Activated CD4-positive, alpha-beta memory T cell treated with anti-CD3 and anti-CD28 coated beads for 36 hours (primary cell): ENCODE measurements at places on chromosomes 7 and 10. TPM values are rescaled to one million over a fixed set of nuclear protein-coding genes. Genes with fewer than 3 reads are reported as not detected.

Gene CYP3A7
- total RNA-seq = not detected

- no peaks in the 10 kb centered on the region for H3K36me3 ChIP-seq
- H3K4me3 ChIP-seq = no peak overlapping the region
- no peaks in the 10 kb centered on the region for H3K27me3 ChIP-seq
- DNase-seq = no peak
- H3K4me1 ChIP-seq = peaks cover 20% of the 10 kb centered on the region
Measured at GRCh38 chr10:33215154-33215553, 119.3 kb downstream of the NRP1 start.

DNA sequence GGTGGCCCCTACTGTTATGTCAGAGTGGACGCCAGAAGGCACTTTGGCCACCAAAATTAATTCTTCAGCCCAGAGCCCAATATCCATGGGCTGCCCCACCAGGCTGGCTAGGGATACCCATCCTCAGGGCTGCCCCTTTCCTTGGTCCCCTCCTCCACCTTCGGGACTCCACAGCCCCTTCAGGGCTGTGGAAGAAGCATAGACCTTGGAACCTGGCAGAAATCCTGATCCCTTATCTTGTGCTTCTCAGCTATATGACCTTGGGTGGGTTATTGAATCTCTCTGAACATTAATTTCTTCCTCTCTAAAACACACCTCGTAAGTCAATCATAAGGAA is 499 bp upstream of the TMUB1 start:
- peaks cover 5% of the 10 kb centered on the region for H3K27me3 ChIP-seq
- H3K4me1 ChIP-seq = peaks cover 42% of the 10 kb centered on the region
- H3K4me3 ChIP-seq = peak overlapping the region; percentile 98

DNA sequence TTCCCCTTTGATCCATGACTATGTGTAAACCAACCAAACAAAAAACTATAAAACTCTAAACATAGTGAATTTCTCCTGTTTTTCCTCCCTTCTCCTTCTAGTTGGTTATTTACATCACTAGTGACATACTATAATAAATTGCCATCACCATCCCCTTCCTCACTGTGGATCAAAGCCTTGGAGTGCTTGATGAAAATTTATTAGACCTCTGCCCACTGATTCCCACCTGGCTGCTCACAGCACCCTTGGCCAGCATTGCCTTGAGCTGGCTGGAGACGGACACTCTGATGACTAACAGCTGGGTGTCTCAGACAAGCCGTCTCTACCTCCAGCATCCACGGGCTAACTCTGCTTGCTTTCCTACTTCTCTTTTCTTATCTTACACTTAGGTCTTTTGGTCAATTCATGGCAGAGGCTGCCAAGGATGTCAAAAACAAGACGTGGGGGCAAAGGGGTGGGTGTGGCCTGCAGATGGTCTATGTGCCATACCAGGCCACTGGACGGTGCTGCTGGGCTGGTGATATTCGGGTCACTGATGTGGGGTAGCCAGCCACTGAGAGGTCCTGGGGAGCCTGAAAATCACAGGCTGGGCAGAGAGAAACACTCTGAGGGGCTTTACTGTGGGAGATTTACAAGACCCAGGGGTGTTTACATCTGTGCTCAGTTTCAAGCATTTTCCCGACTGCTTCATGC is 207.8 kb downstream of the TAX1BP1 start:
- no peak overlapping the region for H3K4me3 ChIP-seq
- no peak overlapping the region for H3K27ac ChIP-seq
- H3K27me3 ChIP-seq = no peaks in the 10 kb centered on the region
- no peaks in the 10 kb centered on the region for H3K36me3 ChIP-seq
- DNase-seq = no peak

- H3K27me3 ChIP-seq = no peaks in the 10 kb centered on the region
- DNase-seq = no peak
- no peak overlapping the region for H3K27ac ChIP-seq
- H3K4me3 ChIP-seq = no peak overlapping the region
- H3K36me3 ChIP-seq = no peaks in the 10 kb centered on the region
Measured at GRCh38 chr10:73892310-73893030, 18.1 kb upstream of the CAMK2G start.

Gene TAC1
- not detected for total RNA-seq

Gene LCOR
- 15.0 TPM for total RNA-seq

DNA sequence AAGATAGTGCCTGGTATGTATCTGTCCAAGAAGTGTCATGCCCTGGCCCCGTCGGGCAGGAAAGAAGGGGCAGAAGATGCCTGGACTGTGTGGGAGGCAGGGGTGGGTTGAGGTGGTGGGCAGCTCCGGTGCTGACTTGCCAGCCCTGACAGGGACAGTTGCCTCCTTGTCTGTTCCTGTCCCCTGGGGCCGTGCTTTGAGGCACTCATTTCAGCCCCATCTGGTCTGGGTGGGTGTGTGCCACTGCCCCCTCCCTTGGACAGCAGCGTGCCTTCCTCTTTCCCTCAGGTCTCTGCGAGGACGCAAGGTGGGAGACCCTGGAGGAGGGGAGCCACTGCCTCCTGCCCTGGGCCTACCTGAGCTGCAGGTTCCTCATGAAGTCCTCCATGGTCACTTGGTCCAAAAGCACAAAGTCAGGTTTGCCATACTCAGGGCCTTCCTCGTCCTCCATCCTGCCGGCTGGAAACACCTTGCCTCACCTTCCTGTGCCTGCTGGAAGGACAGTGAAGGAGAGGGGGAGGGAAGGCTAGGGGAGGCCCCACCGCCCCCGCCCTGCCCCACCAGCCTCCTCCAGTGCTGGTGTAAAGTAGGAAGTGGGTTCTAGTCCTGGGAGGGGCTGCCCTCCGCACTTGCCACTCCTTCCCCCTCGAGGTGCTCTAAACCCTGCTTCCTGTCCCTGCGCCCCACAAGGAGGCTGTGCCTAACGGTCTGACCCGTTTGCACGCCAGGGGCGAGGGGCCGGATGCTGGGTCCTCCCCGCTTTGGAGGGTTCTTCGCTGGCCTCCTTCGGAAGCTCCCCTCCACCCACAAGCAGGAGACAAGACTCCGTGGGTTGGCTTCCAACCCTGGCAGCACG is at the start of gene MYO1G:
TSS of gene MYO1G (minus strand) at position 505 of the 856 bp plus-strand sequence. CDS start at position 451, 54 bp downstream.
- peaks cover 72% of the 10 kb centered on the region for H3K4me1 ChIP-seq
- no peaks in the 10 kb centered on the region for H3K27me3 ChIP-seq
- peak within 1 kb of the TSS; percentile 100 for H3K27ac ChIP-seq

GRCh38 chr10:132193907-132194552 is 7.3 kb downstream of the DPYSL4 start:
- no peaks in the 10 kb centered on the region for H3K4me1 ChIP-seq
- H3K27me3 ChIP-seq = peaks cover 6% of the 10 kb centered on the region
- no peak overlapping the region for H3K4me3 ChIP-seq

GRCh38 chr7:30877015-30877769 is 34.5 kb upstream of the AQP1 start:
- H3K27me3 ChIP-seq = no peaks in the 10 kb centered on the region
- no peak for DNase-seq
- H3K4me3 ChIP-seq = no peak overlapping the region
- H3K36me3 ChIP-seq = no peaks in the 10 kb centered on the region
- H3K27ac ChIP-seq = no peak overlapping the region
- no peaks in the 10 kb centered on the region for H3K4me1 ChIP-seq

Gene FGFR2
- 0.05 TPM for total RNA-seq

DNA sequence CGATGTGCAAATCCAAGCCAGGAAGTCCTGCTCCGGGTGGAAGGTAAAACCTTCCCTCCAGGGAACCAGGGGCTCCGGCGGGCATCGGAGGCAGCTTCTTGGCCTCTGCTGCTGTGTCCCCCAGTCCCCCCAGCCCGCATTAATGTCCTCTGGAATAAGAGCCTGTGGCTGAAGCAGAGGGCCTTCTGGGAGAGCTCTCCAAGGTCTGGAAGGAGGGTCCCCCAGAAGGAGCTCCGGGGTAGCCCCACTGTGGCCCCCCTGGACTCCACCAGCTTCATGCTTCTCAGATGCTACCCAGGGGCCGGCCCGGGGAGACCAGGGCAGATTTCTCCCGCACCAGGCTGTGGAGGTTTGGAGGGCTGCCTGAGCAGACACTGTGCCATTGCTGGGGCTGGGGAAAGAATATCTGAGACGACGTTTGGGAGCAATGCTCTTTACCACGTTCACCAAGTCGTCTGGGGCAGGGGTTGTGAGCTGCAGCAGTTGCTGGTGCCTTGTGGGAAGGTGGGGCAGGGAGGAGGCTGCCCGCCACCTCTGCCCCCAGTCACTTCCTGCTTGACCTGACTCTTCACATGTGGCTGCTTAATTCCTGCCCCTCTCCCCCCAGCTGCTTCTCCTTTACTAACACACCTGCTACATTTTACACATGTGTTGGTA is 8.3 kb downstream of the ZNF853 start:
- peaks cover 37% of the 10 kb centered on the region for H3K4me1 ChIP-seq
- H3K27me3 ChIP-seq = no peaks in the 10 kb centered on the region
- DNase-seq = peak; percentile 41
- H3K27ac ChIP-seq = peak overlapping the region; percentile 35

GRCh38 chr7:152866125-152866524 is 106.6 kb downstream of the ACTR3B start:
- no peak overlapping the region for H3K4me3 ChIP-seq
- H3K27ac ChIP-seq = no peak overlapping the region
- no peak for DNase-seq
- H3K27me3 ChIP-seq = no peaks in the 10 kb centered on the region

- no peak overlapping the region for H3K4me3 ChIP-seq
- no peak for DNase-seq
- H3K36me3 ChIP-seq = no peaks in the 10 kb centered on the region
- H3K27ac ChIP-seq = no peak overlapping the region
- H3K27me3 ChIP-seq = peaks cover 8% of the 10 kb centered on the region
- no peaks in the 10 kb centered on the region for H3K4me1 ChIP-seq
Measured at GRCh38 chr10:121082984-121083383, 231.8 kb downstream of the WDR11 start.

GRCh38 chr7:106623853-106624252 is 37.1 kb downstream of the CCDC71L start:
- no peak overlapping the region for H3K27ac ChIP-seq
- peaks cover 2% of the 10 kb centered on the region for H3K36me3 ChIP-seq
- peaks cover 3% of the 10 kb centered on the region for H3K4me1 ChIP-seq
- H3K27me3 ChIP-seq = peaks cover 4% of the 10 kb centered on the region
- DNase-seq = no peak

- H3K27me3 ChIP-seq = peaks cover 3% of the 10 kb centered on the region
- H3K27ac ChIP-seq = no peak overlapping the region
- H3K36me3 ChIP-seq = no peaks in the 10 kb centered on the region
- H3K4me3 ChIP-seq = no peak overlapping the region
- peaks cover 27% of the 10 kb centered on the region for H3K4me1 ChIP-seq
- no peak for DNase-seq
Measured at GRCh38 chr7:23347682-23348180, 48.6 kb downstream of the MALSU1 start.

Gene HERPUD2
- 26.2 TPM for total RNA-seq

GRCh38 chr7:157495594-157495993 is 158.8 kb downstream of the DNAJB6 start:
- peak overlapping the region; percentile 18 for H3K27ac ChIP-seq
- H3K4me3 ChIP-seq = no peak overlapping the region
- peaks cover 2% of the 10 kb centered on the region for H3K36me3 ChIP-seq

- peak overlapping the region; percentile 3 for H3K4me3 ChIP-seq
- peaks cover 86% of the 10 kb centered on the region for H3K4me1 ChIP-seq
- DNase-seq = peak; percentile 78
- H3K27ac ChIP-seq = peak overlapping the region; percentile 76
- H3K27me3 ChIP-seq = no peaks in the 10 kb centered on the region
Measured at GRCh38 chr7:5689118-5689517, 92.3 kb downstream of the RNF216 start.

Gene MSMB
- not detected for total RNA-seq

GRCh38 chr10:110446954-110447608 is 50.6 kb upstream of the DUSP5 start:
- no peak overlapping the region for H3K27ac ChIP-seq
- H3K4me1 ChIP-seq = peaks cover 3% of the 10 kb centered on the region
- DNase-seq = no peak

DNA sequence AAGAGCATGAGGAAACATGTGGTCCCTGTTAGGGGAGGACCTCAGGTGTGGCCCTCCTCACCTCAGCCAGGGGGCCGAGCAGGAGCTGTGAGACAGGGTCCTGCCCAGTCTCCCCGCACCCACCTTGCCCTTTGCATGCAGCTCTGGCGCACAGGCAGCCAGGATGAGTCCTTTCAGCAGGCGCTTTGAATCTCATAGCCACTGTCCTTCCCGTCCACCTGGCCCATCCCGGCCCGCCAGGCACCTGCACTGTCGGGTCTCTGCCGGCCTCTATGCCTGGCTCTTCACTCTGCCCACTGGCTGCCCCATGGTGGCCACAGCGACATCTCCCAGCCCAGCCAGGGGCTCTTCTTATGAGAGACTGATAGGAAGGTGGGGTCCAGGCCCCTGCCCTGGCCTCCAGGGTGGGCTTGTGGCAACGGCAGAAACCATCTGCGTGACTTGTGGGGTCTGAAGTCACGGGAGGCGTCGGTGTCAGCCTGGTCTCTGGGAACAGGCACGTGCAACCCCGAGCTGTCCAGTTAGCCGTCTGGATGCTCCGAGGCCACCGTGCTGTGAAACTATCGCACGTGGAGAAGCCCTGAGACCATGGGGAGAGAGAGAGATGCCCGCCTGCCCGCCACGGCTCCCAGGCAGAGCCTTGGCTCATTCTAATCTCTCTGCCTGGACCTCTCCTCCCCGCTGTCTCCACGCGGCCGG is 37.4 kb downstream of the FOXL3 start:
- no peak overlapping the region for H3K4me3 ChIP-seq
- no peak for DNase-seq

Gene HOXA1
- total RNA-seq = 0.43 TPM

Gene MRPL43
- 50.1 TPM for total RNA-seq

Gene RELN
- total RNA-seq = not detected

DNA sequence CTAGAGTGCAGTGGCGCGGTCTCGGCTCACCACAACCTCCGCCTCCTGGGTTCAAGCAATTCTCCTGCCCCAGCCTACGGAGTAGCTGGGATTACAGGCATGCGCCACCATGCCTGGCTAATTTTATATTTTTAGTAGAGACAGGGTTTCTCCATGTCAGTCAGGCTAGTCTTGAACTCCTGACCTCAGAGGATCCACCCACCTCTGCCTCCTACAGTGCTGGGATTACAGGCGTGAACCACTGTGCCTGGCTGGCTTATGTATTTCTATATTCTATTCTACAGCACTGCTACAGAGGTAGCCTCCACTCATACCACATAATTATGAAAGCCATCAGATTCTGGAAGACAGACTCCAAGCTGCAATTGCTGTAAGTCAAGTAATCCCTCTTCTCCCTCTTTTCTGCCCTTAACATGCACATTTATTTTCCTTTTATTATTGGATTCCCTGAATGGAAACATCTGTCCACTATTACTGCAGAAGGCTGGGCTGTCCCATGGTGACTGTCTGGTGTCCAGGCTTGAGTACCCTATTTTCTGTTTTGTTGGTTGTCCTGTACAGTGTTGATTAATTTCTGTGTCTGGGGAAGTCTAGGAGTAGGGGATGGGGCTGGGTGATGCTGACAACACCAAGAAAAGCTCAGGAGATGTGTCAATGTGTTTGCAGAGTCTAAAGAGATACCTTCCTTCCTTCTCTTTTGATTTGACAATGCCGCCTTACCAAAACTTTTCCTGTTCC is 5.8 kb upstream of the ZNF487 start:
- no peak for DNase-seq
- H3K27ac ChIP-seq = no peak overlapping the region
- no peaks in the 10 kb centered on the region for H3K27me3 ChIP-seq
- peaks cover 9% of the 10 kb centered on the region for H3K4me1 ChIP-seq
- H3K4me3 ChIP-seq = no peak overlapping the region

GRCh38 chr7:25448301-25448700 is 220.0 kb upstream of the NPVF start:
- DNase-seq = no peak
- H3K4me3 ChIP-seq = no peak overlapping the region
- no peaks in the 10 kb centered on the region for H3K4me1 ChIP-seq
- H3K27me3 ChIP-seq = no peaks in the 10 kb centered on the region
